ENCODE measurements at places on chromosomes 1 and 21. TPM values are rescaled to one million over a fixed set of nuclear protein-coding genes. Genes with fewer than 3 reads are reported as not detected.

DNA sequence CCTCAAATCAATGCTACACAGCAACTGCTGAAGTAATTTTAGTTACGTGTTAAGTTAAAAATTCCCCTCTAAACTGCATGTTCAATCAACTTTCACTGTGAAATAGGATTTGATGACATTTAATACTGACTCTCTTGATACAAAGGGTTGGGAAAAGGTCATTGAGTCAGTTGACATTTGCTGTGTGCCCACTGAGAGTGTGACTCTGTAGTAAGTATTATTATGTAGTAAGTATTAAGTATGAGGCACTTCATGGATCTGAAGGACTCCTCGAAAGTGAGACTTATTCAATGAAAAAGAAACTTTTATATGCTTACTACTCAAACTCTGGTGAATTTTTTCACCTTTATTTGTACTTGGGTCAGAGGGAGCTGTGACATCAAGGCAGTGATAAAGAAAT is 83.1 kb upstream of the S1PR1 start:
- DNase-seq = no peak

DNA sequence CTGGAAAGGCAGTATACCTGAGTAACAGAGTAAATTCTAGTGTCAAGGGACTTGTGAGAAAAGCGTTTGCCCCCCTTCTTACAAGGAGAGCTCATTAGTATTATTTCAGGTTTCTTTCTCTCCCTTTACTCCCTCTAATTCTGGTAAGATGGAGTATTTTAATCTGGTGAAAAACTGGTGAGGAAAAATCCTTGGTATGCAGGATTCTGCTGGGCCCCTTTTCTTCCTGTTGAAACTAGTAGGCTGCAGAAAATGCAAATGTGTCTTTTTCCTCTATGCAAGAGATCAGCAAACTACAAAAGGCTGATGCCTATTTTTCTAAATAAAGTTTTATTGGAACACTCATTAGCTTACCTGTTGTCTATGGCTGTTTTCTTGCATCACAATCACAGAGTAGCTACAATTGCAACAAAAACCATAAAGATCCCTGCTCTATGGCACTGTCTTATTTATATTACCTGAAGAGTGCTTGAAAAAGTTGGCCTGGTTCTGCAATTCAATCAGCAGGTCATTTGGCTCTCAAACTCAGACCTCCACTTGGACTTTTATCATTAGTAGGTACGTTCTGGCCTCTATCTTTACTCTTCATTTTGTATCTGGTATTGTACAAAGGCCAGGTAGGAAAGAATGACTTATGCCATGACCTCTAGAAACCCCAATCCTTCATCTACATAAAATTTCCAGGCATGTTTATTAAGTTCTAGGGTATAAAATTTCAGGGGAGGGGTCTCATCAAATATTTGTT is 109.6 kb downstream of the AKT3 start:
- no peak for DNase-seq

DNA sequence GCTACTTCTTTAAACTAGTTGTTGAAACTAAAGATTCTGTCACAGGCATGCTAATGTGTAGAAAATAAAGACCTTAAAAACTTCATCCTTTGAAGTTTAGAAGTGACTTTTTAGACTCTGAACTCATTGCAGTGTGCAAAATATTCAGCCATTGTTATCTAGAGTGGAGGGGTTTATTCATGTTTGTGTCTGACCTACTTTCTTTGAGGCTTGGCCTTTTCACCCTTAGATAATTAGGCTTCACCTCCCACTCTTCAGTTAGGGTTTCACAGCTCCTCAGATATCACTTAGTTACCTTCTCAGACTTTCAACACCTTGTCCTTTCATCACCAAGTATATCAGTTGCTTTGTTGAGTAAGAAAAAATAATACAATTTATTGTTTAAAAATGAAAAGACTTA is 75.9 kb downstream of the IVNS1ABP start:
- no peak for DNase-seq

DNA sequence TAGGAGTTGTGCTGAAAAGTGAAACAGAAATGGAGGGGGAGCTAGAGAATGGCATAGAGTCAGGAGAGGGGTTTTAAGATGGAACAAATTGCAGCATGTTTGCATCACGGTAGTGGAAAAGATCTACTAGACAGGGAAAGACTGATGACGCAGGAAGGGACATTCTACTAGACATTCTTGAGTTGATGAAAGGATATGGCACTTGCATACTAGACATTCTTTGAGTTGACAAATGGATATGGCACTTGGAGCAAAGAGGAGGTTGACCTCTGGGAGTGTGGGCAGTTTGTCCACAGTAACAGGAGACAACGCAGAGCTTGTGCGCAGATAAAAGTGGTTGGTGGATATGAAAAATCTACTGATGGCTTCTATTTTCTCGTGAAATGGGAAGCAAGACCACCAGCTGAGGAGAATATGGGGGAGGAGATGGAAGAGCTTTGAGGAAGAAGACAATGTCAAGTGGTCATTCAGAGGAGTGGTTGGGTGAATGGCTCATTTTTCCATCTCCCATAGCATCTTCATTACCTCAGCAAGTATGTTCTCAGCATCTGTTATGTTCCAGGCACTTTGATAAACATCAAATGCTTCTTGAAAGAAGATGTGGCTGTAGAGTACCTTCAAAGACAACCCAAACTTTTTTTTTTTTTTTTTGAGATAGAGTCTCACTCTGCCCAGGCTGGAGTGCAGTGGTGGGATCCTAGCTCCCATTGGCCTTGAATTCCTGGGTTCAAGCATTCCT is 2.4 kb upstream of the CTPS1 start:
- DNase-seq = no peak

Gene NHLH1
- polyA plus RNA-seq = 0.18 TPM

Gene ATP6V0B
- 168 TPM for polyA plus RNA-seq

DNA sequence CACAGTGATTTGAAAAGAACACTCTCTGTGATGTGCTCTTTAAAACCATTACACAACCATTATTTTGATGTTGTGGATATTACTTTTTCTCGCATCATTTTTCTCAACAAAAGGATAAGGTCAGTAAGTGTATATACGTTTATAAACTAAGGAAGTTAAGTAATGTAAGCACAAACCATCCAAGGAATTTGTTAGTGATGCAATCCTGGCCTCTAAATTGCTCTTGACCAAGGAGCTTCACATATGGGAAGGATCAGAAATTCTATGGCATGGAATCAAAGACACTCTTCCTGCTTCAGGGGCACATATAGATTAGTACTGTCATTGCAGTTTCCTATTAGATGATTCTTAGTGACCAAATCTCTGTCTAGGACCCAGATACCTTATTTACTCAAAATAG is 3.6 kb upstream of the PPP2R5A start:
- no peak for DNase-seq

GRCh38 chr1:233608988-233609387 is 4.9 kb upstream of the KCNK1 start:
- no peak for DNase-seq

GRCh38 chr1:39458991-39459390 is 32.4 kb upstream of the BMP8A start:
- no peak for DNase-seq

- no peak for DNase-seq
These were observed 22.5 kb upstream of the SLC27A3 start for GRCh38 chr1:153752571-153753195.

- peak; percentile 62 for DNase-seq
These were observed 346.2 kb upstream of the LRRC7 start for GRCh38 chr1:69221524-69221923.

GRCh38 chr1:54124472-54124871 is 28.3 kb downstream of the CDCP2 start:
- DNase-seq = no peak

Gene DMRTA2
- not detected for polyA plus RNA-seq

DNA sequence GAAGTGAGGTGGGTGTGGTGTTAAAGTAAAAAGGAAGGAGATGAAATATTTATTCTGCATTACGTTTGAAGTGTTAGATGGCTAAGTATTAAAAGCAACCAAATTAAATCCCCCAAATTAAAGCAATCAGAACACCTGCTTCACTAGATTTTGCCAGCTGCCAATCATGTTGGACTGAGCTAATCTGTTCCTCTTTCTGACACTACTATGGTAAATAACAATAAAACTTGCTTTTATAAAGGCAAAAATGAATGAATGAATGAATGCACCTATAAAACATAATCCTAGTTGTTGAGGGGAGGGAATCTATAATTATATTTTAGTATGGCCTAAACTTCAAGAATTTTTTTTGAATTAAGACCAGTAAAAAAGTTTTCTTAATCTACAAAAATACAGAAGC is 51.0 kb downstream of the RAB3GAP2 start:
- no peak for DNase-seq

DNA sequence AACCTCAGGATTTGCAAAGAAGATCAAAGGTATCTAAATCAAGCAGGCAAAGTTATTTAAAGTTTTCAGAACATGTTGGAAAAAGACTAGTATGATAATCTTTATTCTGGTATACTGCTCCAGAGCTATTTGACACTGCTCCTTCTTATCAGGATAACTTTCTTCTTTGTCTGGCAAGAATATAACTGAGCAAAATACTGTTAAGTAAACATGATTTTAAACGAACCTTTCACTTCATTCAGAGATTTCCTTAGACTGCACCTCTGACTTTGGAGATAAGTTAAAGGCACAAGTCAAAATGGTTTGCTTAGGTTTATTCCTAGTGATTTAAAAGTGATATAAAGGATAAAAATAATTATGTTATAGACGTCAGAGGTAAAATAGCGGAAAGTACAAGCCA is 103.9 kb upstream of the CCDC190 start:
- DNase-seq = no peak

GRCh38 chr1:150874455-150875196 is 1.8 kb downstream of the ARNT start:
- no peak for DNase-seq

- DNase-seq = no peak
These were observed 232.9 kb upstream of the RUNX1 start for GRCh38 chr21:35281956-35282355.

- DNase-seq = no peak
These were observed 13.0 kb downstream of the RAB7B start for GRCh38 chr1:205990226-205990625.

- peak; percentile 16 for DNase-seq
These were observed 602 bp upstream of the RIMKLA start for GRCh38 chr1:42379794-42380585.
